ENCODE measurements at places on chromosomes 6 and 20. TPM values are rescaled to one million over a fixed set of nuclear protein-coding genes. Genes with fewer than 3 reads are reported as not detected.

GRCh38 chr6:44451803-44452695 is 64.5 kb downstream of the CDC5L start:
- no peak for DNase-seq

- peak; percentile 89 for DNase-seq
Measured at GRCh38 chr6:108944707-108945680, 96.8 kb downstream of the ARMC2 start.

The PPP1R16B gene
- 7.6 TPM for total RNA-seq

- DNase-seq = no peak
Measured at GRCh38 chr6:13453771-13454251, 33.6 kb downstream of the GFOD1 start.

The EDN1 gene
- 10.9 TPM for total RNA-seq
